ENCODE measurements at places on chromosomes 1 and 21. TPM values are rescaled to one million over a fixed set of nuclear protein-coding genes. Genes with fewer than 3 reads are reported as not detected.

LRRC38 gene
- 11.9 TPM for total RNA-seq

VSIG8 gene
- not detected for total RNA-seq

AMY2A gene
- total RNA-seq = not detected

HCRTR1 gene
- total RNA-seq = 0.04 TPM

PPCS gene
- total RNA-seq = 39.5 TPM

SELL gene
- total RNA-seq = 0.84 TPM

ITLN1 gene
- 0.13 TPM for total RNA-seq

KIAA0040 gene
- 9.1 TPM for total RNA-seq

KANK4 gene
- 6.6 TPM for total RNA-seq

H3-3A gene
- 351 TPM for total RNA-seq

TMEM82 gene
- not detected for total RNA-seq

TMEM222 gene
- 22.4 TPM for total RNA-seq

PRR9 gene
- total RNA-seq = not detected

RNU1-3 gene
- total RNA-seq = 2,384 TPM

WNT3A gene
- total RNA-seq = not detected

CYP2J2 gene
- 50.6 TPM for total RNA-seq

CELA3B gene
- not detected for total RNA-seq

DMRTA2 gene
- 0.04 TPM for total RNA-seq

CLDN17 gene
- total RNA-seq = not detected

APP gene
- total RNA-seq = 154 TPM

ZBTB48 gene
- 21.2 TPM for total RNA-seq

CELA2A gene
- total RNA-seq = 0.13 TPM
